ENCODE measurements at places on chromosomes 7 and 10. TPM values are rescaled to one million over a fixed set of nuclear protein-coding genes. Genes with fewer than 3 reads are reported as not detected.

- no peak overlapping the region for H3K27ac ChIP-seq
- H3K4me3 ChIP-seq, result no peak overlapping the region
- H3K36me3 ChIP-seq, result peaks cover 11% of the 10 kb centered on the region
Measured at GRCh38 chr7:157930926-157931466, 594.2 kb downstream of the DNAJB6 start.

DNA sequence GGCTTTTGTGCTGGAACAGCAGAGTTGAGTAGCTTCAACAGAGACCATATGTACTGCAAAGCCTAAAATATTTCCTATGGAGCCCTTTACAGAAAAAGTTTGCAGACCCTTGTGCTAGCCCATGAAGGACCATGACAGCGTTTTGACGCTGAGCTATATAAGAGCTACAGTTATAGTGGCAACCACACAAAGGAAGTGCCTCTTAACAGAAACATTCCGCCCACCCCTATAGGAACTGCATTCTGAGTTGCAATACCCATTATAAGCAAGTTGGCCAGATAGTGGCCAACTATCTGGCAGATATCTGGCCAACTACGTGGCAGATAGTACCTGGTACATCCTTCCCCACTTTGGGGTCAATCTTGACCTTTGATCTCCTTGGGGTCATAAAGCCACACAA lies 47.5 kb upstream of the DMBT1 start:
- H3K27ac ChIP-seq, result no peak overlapping the region
- H3K36me3 ChIP-seq, result no peaks in the 10 kb centered on the region
- no peak for DNase-seq
- H3K27me3 ChIP-seq, result peaks cover 2% of the 10 kb centered on the region
- H3K4me3 ChIP-seq, result no peak overlapping the region
- no peaks in the 10 kb centered on the region for H3K4me1 ChIP-seq

DNA sequence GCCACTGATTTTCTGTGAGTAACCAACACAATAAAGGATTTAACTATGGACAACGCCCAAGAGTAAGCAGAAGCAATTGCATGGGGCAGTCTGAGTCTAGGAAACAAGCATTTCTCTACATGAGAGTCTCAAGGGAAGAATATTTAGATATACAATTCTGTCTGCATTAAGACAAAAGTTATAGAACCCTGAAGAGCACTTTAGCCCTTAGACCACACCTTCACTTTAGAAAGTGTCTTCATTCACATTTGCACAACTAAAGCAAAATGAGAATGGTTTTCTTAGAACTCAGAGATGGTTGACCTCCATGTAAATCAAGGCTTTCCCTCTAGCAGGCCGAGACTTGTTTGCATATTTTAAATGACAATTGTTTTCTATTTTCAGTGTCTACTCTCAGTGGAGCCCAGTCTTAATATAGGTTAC lies 25.5 kb upstream of the TRIM24 start:
- H3K4me3 ChIP-seq, result no peak overlapping the region
- peaks cover 5% of the 10 kb centered on the region for H3K36me3 ChIP-seq
- no peak overlapping the region for H3K27ac ChIP-seq
- no peak for DNase-seq
- H3K4me1 ChIP-seq, result peaks cover 9% of the 10 kb centered on the region

- H3K27me3 ChIP-seq, result no peaks in the 10 kb centered on the region
- H3K4me1 ChIP-seq, result no peaks in the 10 kb centered on the region
- no peak for DNase-seq
- H3K27ac ChIP-seq, result no peak overlapping the region
Measured at GRCh38 chr10:116254422-116255155, 18.4 kb downstream of the GFRA1 start.

- H3K36me3 ChIP-seq, result no peaks in the 10 kb centered on the region
- no peak for DNase-seq
- H3K4me3 ChIP-seq, result no peak overlapping the region
- no peaks in the 10 kb centered on the region for H3K4me1 ChIP-seq
- H3K27ac ChIP-seq, result no peak overlapping the region
- peaks cover 54% of the 10 kb centered on the region for H3K27me3 ChIP-seq
Measured at GRCh38 chr10:123888751-123889150, 2.9 kb downstream of the CPXM2 start.

DNA sequence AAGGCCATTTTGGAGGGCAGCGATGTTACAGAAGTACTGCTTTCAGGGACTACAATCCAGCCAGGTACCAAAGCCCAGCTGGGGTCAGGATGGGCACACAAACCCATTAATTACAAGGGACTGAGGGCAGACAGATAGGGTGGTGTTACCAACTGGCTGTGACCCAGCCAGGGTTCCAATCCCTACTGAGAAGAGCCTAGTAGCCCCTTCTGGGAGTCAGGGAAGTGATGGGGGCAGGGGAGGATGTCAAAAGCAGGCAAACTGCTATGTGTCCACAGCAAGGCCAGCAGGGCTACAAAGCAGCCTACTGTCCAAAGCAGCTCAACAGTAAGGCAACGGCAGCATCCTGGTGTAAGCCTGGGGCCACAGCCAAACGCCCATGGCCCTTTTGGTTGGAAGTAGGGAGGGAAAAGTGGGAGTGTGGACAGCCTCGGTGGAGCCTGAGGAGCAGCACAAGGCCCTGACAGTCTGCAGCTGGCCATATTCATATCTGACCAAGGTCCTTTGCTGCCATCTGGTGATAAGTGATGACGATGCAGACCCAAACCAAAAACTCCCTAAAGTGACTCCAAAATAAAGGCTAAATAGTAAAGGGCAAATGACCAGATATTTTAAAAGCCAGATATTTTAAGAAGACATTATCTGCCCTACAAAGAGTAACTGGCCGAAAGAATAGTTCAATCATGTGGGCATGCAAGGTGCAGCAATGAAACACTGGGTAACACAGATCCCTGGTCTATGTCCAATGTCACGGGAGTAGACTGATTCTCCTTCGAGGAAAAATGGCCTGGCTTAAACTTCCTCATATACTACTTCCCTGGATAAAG lies 56.9 kb downstream of the XPNPEP1 start:
- H3K27ac ChIP-seq, result no peak overlapping the region
- H3K4me1 ChIP-seq, result no peaks in the 10 kb centered on the region
- DNase-seq, result no peak
- H3K36me3 ChIP-seq, result no peaks in the 10 kb centered on the region

GRCh38 chr7:2530071-2530987 lies 10.8 kb downstream of the LFNG start:
- H3K27me3 ChIP-seq, result no peaks in the 10 kb centered on the region
- H3K4me1 ChIP-seq, result peaks cover 50% of the 10 kb centered on the region
- H3K27ac ChIP-seq, result peak overlapping the region; percentile 88
- DNase-seq, result peak; percentile 58
- H3K4me3 ChIP-seq, result peak overlapping the region; percentile 53

- no peak overlapping the region for H3K27ac ChIP-seq
- H3K27me3 ChIP-seq, result no peaks in the 10 kb centered on the region
- H3K4me1 ChIP-seq, result no peaks in the 10 kb centered on the region
- no peak for DNase-seq
- no peaks in the 10 kb centered on the region for H3K36me3 ChIP-seq
Measured at GRCh38 chr7:3010161-3010560, 33.5 kb downstream of the CARD11 start.

DNA sequence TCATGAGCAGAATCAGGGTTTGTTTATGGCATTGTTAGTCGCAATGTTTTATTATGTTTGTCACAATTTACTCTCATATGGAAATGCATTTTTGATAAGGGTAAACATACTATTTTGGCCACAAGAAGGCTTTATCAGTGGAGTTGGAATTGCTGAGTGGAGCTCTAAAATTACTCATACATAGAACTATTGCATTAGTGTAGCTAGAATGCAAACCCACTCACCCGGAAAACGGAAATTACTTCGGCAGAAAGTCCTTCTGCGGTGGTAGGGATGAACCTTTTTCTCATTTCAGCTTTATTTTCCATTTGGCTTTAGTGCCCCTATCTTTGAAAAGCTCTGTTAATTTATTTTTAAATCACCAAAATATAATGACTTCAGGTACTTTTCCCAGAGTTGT lies 42.8 kb upstream of the NPY start:
- DNase-seq, result no peak
- no peaks in the 10 kb centered on the region for H3K4me1 ChIP-seq
- no peaks in the 10 kb centered on the region for H3K27me3 ChIP-seq
- no peak overlapping the region for H3K27ac ChIP-seq
- no peaks in the 10 kb centered on the region for H3K36me3 ChIP-seq

DNA sequence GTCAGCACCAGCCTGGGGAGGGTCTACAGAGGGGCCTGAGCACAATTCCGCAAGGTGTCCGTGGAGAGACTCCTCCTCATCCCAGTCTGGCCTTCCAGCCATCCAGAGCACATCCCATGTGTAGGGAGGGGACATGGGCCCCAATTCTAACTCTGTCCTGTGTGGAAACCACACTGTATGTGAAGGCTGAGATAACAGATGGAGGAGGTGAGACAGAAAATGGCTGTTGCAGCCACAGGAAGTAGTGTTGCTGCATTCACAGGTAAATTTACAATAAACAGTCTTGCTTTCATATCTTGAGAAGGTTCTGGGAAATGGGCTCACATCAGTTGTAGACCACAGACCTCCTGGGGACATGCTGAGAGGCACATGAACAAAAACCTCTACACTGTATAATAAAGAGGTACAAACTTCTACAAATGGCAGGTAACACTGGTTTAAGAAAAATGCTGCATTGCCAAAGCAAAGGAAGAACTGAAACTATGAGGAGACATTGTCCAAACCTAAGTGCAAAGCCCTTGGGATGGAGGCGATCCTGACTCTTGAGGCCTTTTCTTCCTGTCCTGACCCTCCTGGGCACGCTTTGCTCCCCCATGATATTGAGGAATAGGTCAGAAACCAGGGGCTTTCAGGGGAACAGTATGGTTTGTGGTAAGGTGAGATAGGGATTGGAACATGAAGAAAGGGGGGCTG lies 21.6 kb upstream of the GIMAP2 start:
- H3K36me3 ChIP-seq, result no peaks in the 10 kb centered on the region
- no peaks in the 10 kb centered on the region for H3K4me1 ChIP-seq
- no peak overlapping the region for H3K4me3 ChIP-seq
- peaks cover 29% of the 10 kb centered on the region for H3K27me3 ChIP-seq
- no peak overlapping the region for H3K27ac ChIP-seq

DNA sequence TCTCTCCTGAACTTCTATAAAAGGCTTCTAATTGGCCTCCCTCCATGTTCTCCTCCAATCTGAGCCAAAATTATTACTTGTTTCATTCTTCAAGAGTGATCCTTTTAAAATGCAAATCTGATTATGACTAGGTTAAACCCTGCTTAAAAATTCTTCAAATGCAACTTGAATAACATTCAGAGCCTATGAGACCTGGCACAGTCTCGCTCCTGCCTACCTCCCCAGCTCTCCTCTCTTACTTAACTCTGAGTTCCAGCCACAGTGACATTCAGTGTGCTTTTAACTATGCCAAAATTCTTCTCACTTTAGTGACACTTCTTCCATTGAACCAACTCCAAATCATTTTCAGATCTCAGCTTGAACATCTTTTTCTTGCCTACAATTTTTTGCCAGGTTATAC lies 68.8 kb downstream of the TMEM168 start:
- H3K4me3 ChIP-seq, result no peak overlapping the region
- H3K27ac ChIP-seq, result no peak overlapping the region
- DNase-seq, result no peak
- no peaks in the 10 kb centered on the region for H3K4me1 ChIP-seq

DNA sequence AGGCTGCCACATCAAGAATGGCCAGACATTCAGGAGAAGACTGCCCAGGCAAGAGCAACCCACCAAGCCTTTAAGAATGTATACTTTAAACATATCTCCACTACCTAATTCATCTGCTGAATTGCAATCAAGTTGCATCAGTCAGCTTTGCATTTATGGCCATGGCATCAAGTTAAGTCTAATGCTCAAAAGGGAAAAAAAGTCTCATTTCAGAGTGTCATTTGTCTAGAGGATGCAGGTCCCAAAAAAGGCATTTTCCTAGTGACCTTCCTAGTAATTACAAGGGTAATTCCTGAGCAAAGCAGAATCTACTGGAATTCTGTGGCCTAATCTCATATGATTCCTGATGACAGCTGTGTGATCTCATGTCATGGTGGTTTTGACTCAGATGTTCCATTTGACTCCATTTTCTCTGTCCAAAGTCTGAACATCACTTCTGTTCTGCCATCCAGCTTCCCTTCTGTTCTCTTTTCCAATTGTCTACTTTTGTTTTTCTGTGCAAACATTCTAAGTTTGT lies 7.3 kb upstream of the CABCOCO1 start:
- H3K4me3 ChIP-seq, result no peak overlapping the region
- H3K4me1 ChIP-seq, result no peaks in the 10 kb centered on the region
- no peaks in the 10 kb centered on the region for H3K36me3 ChIP-seq
- no peak overlapping the region for H3K27ac ChIP-seq
- no peaks in the 10 kb centered on the region for H3K27me3 ChIP-seq

DNA sequence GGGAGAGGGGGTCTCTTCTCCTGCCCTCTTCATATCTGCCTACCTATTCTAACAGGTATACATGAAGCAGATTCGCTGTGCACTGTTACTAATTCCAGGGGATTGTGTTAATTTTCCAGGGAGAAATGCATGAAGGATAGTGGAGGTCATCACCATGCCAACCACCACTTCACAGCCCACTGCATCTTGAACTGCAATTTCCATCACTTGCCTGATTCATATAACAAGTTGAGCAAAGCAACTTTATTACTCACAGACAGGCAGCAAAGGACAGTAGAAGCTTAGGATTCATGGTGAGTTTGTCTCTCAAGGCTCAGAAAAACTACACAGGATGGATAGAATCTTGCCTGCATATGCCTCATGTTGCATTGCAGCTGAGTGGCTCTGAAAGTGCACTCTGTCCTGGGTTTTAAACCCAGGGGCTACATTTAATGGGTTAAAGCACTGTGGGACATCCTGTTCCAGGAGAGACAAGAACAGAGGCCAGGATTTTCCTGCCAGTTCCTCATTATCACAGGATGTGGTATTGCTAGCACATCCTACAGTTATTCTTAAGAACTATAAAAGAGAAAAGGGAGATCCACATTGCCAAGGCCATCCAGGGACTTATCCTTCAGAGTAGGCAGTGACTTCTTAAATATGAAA lies 136.9 kb upstream of the PRSS1 start:
- H3K27me3 ChIP-seq, result peaks cover 74% of the 10 kb centered on the region
- H3K27ac ChIP-seq, result no peak overlapping the region
- no peaks in the 10 kb centered on the region for H3K4me1 ChIP-seq
- H3K4me3 ChIP-seq, result no peak overlapping the region
- no peaks in the 10 kb centered on the region for H3K36me3 ChIP-seq

DNA sequence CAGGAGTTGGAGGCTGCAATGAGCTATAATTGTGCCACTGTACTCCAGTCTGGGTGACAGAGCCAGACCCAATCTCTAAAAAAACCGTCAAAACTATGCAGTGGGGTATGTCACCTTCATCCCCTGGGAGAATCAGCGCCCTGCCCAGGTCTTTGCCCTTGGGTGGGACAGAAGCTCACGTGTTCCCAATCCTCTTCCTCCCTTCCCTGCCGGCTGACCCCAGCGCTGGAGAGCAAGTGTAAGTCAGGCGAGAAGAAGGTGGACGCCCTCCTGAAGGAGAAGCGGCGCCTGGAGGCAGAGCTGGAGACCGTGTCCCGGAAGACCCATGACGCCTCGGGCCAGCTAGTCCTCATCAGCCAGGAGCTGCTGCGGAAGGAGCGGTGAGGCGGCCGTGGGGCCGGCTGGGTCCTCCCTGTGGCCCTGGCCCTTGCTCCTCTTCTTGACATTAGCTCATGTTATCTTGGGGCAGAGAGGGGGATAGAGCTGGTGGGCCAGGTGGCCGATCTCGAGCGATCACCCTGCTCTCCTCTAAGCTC lies 64.8 kb upstream of the GTF2IRD1 start:
- H3K4me3 ChIP-seq, result no peak overlapping the region
- H3K4me1 ChIP-seq, result no peaks in the 10 kb centered on the region
- peaks cover 35% of the 10 kb centered on the region for H3K36me3 ChIP-seq
- H3K27me3 ChIP-seq, result no peaks in the 10 kb centered on the region
- H3K27ac ChIP-seq, result no peak overlapping the region
- no peak for DNase-seq

DTX2 gene
- 51.7 TPM for total RNA-seq

NRAP gene
- total RNA-seq, result not detected

HOXA6 gene
- 12.4 TPM for total RNA-seq

NPSR1 gene
- not detected for total RNA-seq

TMEM270 gene
- 0.59 TPM for total RNA-seq

HTR7 gene
- not detected for total RNA-seq

Data from Calu3 (cell line).